H7 (cell line): ENCODE measurements at places on chromosomes 5 and 9. TPM values are rescaled to one million over a fixed set of nuclear protein-coding genes. Genes with fewer than 3 reads are reported as not detected.

DNA sequence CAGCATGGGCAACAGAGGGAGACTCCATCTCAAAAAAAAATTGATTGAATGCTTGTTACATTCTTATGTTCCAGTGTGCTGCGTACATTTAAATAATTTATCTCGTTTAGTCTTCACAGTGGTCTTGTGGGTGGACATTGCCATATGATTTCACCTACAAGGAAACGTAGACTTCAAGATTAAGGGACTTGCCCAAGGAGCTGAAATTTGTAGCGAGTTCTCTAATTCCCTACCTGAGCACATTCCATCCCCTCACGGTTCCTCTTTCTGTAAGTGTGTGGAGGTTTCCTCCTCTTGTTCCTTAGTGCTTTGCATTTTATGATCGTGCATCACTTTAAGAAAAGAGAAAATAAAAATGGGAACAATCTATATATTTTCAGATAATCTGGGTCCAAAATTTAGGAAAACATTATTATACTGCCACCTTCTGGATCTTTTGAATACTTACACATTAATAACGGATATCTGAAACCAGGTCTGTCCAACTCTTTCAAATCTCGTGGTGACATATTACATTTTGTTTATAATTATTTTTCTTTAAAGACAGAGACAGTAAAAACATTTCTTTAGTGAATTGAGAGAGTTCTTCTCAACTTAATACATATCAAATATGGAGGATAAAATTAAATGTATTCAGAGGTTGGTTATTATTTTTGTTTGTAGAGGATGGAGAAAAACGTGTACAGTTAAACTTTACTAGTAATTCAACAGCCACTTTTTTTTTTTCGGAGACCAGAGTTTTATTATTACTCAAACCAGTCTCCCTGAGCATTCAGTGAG lies 29.9 kb upstream of the C7 start:
- no peak for DNase-seq

DNA sequence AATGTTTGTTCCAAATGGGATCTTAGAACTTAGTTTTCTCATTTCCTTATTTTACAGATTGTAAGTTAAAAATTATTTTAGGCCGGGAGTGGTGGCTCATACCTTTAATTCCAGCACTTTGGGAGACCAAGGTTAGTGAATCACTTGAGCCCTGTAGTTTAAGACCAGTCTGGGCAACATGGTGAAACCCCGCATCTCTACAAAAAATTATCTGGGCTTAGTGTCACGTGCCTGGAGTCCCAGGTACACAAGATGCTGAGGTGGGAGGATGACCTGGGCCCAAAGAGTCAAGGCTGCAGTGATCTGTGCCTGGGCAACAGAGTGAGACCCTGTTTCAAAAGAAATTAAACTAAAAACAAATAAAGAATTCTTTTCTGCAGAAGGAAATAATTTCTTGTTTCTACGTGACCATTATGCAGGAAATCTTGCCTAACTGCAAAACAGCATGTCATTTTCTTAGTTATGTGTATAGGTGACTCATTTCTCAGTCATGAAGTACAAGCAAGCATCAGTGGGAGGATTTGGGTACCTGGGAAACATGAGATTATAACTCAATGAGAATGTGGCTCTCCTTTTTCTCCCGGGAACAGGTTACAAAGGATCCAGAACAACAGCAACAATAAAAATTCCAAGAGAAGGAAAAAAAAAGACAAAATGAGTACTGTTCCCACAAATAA lies 375.1 kb upstream of the ST8SIA4 start:
- no peak for DNase-seq

DNA sequence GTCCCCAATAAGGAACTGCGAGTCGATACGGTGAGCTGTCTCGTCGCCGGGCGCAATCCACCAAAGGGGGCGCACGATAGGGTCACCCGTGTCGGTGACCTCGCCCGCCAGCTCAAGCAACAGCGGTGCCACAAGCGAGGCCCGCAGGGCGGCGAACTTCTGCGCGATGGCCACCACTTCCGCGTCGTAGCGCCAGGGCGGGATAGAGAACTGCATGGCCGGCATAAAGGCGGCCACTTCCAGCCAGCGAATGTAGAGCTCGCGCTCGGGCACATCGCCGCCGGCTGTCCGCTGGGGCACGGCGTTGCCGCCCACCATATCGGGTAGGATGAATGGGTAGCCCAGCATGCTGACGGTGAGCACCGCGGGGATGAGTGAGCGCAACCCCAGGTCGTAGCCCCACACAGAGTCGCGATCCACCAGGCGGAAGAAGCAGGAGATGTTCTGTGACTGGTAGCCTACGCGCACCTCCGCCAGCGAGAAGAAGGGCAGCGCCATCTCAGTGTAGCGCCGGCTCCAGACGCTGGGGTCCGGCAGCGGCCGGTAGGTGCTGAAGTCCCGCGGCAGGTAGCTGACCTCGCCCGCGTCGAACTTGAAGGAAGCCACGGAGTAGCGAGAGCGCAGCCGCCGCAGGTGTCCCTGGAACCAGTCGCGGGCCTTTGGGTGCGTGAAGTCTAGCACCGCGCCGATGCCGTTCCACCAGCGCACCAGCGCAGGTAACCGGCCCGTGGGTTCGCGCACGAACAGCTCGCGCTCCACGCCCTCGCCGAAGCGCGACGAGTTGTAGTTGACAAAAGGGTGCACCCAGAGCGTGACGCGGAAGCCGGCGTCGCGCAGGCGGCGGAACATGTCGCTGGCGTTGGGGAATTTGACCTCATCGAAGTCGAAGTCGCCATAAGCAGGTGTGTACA lies 5.5 kb downstream of the MYORG start:
- DNase-seq: no peak

DNA sequence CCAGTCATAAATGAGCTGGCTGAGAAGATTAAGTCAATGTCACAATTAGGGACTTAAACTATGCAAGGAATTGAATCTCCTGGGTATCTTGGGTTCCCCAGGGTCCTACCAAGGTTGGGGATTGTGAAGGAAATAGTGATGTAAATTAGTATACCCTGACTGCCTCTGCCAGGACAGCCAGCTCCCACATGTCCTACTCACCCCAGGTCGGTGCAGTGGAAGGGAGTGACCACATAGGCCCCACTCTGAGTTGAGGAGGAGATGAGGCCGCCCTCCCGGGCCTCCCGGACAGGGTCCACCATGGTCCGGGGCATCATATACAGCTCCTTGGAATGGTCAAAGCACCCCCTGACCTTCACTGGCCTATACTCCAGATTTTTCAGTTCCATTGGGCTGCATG lies 2.7 kb downstream of the SURF1 start:
- no peak for DNase-seq

The TNC gene
- total RNA-seq: 69.1 and 81.9 TPM in 2 replicates
